ENCODE measurements at places on chromosomes 6 and 20.

GRCh38 chr20:25035921-25036320, 22.0 kb downstream of the ACSS1 start:
- peak; percentile 74 for DNase-seq

DNA sequence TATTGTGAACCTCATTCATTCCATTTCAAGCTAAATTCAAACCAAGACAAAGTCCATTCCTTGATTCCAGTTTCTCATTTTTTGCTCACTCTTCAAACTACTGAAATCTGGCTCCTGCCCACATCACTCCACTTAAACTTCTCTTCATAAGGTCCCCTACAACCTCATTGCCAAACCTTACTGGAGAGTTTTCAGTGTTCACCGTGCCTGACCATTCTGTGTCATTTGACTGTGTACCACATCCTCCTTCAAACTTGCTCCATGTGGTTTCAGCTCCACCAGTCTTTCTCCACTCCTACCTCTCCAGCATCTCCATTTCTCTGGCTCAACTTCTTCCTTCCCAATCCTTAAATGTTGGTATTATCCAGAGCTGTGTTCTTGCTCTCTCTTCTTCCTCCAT, 38.5 kb upstream of the TAB2 start:
- DNase-seq, result no peak

DNA sequence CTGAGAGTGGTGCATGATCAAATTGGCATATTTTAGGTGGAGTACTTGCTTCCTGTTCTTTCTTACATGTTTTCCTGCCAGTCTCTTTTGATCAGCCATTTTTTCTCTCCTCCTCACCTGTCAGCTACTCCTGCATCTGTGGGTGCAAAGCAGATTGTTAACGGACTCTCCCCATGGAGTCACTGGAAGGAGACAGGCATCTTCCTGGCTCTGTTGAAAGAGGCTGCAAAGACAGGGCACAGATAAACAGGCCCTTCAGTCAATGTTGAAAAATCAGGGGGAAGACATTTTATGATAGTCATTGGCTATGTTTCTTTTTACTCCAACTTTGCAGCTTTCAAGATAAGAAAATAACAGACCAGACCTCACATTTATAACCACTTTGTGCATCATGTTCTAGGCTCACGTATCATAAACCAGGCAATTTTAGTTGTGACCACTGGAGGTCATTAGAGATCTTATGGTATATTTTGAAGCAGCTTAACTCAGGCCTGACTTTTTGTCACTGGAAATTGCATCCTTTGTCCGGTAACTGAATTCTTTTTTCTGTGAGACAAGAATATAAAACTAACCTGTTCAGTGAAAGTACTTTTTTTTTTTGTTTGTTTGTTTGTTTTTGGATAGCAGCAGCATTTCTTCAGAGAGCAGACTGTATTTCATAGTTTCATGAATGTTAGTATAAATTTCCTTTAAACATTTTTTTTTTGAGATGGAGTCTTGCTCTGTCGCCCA, 20.1 kb downstream of the ECT2L start:
- peak; percentile 38 for DNase-seq

DNA sequence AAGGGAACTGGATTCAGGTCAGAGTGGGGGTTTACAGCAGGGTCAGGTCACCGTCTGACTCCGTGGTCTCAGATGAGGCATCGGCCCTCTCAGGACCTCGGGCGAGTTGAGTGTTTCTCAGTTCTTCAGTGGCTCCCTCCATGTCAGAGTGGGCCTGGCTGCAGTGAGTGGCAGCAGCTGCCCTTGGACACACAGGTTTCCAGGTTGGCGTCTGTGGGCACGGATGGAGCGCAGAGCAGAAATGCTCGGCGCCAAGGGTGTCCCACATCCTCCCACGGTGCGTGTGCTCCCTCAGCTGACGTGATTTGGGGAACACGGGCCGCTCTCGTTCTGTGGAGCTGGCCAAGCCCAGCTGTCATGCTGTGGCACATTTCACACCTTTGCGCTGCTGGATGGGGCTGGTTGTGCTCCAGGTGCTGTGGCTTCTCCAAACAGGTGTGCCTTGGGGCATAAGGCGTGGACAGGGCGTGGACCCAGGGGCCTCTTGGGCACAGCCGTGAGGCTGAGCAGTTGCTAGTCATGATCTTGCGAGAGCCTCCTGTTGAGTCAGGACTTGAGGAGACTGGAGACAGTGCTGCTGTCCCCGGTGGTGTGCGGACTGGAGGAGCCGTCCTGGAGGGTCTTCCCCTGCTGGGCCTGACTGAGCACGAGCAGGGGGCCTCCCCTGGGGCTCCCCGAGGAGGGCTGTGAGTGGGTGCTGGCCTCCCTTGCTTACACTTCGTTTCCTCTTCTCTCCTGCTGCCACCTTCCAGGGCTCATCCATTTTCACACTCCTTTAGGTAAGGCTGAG, 9.5 kb upstream of the DNAJC5 start:
- DNase-seq, result no peak

- no peak for DNase-seq
Observed at GRCh38 chr6:129946439-129947140, 71.8 kb upstream of the L3MBTL3 start.

DNA sequence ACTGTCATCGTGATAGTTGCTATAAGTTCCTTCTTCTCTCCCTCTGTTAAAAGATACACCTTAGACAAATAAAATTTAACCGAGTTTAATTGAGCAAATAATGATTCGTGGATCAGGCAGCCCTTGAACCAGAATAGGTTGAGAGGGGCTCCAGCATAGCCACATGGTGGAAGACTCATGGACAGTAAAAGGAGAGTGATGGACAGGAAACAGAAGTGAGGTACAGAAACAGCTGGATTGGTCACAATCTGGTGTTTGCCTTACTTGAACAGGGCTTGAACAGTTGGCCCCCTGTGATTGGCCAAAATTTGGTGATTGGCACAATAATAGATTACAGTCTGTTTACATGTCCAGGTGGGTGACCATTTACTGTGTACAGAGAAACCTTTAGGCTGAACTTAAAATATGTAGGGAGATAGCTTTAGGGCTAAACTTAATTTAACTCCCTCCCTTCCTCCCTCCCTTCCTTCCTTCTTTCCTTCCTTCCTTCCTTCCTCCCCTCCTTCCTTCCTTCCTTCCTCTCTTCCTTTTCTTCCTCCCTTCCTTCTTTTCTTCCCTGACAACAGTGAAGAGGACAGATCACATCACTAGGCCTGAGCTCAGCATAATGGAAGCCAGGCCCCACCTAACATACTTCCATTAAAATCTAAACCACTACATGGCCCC, 531.8 kb upstream of the JARID2 start:
- DNase-seq, result no peak

DNA sequence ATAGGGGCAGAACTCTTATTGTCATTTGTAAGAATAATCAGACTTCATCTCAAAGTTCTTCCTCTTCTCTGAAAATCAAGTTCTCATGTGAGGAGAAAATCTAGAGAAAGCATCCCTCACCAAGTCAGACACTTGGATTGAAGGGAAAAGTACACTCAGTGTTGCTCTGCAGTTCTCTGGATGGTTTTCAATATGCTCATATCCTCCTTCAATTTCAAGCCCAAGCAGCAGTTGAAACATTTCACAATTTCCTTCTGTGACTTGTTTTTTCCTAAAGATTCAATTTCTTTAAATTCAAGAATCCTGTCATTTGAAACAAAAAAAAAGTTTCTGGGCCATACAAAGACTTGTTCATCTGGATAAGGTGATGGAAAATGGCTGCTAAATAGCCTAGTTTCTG, 140.2 kb upstream of the AHI1 start:
- DNase-seq, result no peak

Data from hematopoietic multipotent progenitor cell (in vitro differentiated cells).